ENCODE measurements at places on chromosomes 6 and 20. TPM values are rescaled to one million over a fixed set of nuclear protein-coding genes. Genes with fewer than 3 reads are reported as not detected.

GRCh38 chr6:158501360-158502262 is 58.3 kb upstream of the TMEM181 start:
- DNase-seq, result no peak

GRCh38 chr20:45926731-45927070 is 7.8 kb upstream of the PCIF1 start:
- no peak for DNase-seq

DNA sequence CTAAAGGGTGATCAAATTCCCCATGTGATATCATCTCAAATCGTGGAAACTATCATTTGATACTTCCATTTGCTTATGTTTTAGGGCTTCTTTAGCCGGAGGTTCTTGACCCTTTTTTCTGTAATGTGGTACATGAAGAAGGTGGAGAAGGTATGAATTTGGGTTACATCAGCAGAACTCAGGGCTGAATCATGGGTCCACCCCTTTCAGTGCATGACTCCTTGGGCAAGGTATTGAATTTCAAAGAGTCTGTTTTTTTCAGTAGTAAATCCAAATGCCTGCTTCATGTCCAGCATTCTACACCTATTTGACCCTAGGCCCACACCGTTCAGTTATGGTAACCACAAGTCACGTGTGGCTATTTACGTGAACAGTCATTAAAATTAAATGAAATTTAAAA is 30.6 kb upstream of the QKI start:
- no peak for DNase-seq

DNA sequence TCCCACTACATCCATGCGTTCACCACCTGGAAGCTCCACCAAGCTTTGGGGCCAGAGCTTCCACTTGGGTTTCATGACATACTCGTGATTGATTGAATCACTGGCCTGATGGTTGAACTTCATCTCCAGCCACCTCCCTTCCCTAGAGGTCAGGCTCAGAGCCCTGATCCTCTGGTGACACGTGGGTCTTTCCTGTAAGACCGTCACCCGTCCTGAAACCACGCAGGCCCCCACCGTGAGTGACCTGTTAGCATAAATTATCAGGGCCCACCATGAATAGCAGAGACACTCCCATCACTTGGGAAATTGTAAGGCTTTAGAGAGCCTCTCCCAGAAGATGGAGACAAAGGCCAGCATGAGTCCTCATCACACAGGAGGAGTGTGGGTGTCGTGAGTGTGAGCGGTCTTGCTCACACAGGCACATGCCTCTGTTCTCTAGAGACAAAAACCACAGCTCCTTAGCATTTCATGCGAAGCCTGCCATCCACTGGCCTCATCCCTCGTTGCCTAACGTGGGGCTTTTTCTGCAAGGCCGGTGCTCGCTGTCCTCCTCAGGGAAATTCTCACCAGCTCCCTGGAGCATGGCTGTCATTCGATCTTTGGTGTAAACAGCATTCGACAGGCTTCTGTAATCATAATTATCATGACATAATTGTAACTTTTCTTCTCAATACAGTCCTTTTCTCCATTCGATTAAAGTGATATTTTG is 65.1 kb upstream of the DUSP22 start:
- DNase-seq, result peak; percentile 61

DNA sequence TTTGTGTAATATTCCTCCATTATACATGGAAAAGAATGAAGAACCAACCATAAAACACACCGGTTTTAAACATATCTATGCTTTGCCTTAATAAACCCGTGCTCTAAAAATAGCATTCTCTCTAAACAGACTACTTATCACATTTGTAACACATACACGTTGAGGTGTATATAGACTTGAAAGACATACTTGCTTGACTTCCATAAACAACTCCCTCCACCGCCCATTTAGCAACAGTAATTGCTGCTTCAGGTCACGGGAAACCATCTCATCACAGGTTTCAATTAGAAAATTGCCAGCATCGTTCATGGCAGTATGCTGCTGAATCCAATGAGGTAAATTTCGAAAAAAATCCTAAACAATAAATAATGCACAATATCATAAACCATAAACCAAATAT is 174.0 kb downstream of the SYNE1 start:
- DNase-seq, result no peak

DNA sequence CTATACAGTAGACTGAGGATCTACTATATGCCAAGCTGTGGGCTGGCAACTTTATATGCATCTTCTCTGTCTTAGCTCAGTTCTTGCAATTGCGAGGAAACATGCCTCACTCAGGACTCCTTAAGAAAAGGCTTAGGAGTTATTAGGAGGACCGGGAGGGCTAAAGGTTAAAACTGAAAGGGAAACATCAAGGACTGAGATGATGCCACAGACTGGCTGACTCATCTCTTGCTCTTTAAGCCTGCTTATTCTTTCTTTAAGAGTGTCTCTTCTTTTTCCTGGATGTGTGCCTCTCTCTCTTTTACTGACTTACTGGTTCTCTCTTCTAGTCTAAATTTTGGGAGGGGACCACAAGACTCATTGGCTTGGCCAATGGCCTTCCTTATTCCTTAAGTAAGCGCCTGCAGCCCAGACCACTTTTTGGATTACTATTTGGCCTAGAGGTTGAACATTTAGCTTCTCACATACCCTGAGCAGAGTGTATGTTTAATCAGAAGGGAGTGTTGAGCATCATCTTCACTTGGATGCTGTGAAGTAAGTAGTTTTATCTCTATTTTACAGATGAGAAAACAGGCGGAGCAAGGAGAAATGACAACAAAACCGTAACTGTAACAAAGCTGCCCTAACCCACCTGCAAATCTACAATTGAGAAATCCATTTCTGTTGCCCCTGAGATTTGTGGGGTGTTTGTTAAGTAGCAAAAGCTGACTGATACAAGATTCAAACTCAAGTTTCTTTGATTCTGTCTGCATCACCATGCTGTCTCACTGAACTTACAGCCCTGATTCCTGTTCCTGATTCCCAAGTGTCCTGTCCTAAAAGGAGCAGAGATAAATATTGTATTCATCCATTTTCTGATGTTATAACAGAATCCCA is 7.2 kb upstream of the SDC4 start:
- peak; percentile 53 for DNase-seq

DNA sequence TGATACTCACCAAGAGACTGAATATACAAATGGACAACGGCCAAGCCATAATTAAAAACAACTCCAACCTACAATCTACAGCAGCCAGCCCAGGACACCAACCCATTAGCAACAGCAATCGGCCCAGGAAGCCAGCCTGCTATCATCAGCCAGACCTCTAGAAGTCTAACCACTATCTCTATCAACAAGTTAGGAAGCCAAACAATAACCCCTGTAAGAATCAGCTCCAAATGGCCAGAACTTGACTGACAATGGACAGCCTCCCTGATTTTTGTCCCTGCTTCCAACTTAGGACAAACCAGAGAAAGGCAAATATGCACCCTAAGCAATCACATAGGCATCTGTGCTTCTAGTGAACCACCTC is 511.8 kb upstream of the JARID2 start:
- DNase-seq, result no peak

DNA sequence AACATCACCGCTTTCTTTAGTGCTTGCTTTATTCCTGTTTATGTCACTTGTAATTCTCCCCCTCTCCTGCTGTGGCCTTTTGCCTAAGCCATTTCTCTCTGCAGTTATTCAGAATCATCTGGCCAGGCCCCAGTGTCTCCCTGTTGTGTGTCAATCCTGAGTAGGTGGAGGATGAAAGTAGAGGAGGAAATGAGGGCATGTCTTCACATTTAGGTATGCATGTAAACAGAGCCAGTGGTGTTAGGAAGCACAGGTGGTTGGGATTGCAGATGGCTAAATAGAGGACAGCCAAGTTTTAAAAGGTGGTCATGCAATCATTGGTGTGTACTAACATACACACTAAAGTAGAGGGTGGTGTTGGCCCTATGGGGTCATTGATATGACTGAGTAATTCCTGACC is 5.2 kb downstream of the PRSS35 start:
- DNase-seq, result no peak

DNA sequence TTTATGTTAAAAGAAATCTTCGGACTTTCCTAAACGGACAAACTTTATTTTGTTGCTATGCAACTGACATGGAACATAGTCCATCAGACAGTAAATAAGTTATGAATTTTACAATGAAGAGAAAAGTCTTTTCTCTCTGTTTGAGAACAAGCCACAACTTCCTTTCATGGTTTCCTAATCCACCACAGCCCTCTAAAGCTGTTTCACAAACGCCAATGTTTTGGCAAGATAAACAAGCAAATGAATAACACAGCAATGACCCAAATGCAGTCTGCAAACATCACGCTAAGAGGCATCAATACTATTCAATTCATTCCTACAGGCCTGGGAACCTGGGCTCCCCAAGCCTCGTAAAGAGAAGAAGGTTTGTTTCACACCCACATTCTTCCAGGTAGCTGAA is 60.4 kb downstream of the HAO1 start:
- DNase-seq, result no peak

- DNase-seq, result no peak
These were observed at the start of gene NKAIN4 for GRCh38 chr20:63254232-63254605. Gene NKAIN4 (minus strand): TSS chr20:63254463. CDS start chr20:63254450, 13 bp downstream.

DNA sequence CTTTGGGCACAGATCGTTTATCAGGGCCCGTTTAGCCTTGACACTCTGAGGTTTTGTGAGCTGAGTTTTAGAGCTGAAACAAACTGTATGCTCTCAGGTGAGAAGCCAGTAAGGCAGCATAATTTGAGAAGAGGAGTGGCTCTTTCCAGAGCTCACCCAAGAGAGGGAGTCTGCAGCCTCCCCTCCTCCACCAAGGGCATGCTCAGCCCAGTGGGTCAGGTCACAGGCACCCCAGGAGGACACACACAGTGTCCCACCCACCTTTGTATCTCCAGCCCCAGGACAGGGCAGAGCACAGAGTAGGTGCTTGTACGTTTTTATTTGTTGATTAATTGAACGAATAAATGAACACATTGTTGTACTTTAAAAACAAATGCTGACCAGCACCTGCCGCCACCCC is 3.4 kb downstream of the TSPO2 start:
- DNase-seq, result no peak

DNA sequence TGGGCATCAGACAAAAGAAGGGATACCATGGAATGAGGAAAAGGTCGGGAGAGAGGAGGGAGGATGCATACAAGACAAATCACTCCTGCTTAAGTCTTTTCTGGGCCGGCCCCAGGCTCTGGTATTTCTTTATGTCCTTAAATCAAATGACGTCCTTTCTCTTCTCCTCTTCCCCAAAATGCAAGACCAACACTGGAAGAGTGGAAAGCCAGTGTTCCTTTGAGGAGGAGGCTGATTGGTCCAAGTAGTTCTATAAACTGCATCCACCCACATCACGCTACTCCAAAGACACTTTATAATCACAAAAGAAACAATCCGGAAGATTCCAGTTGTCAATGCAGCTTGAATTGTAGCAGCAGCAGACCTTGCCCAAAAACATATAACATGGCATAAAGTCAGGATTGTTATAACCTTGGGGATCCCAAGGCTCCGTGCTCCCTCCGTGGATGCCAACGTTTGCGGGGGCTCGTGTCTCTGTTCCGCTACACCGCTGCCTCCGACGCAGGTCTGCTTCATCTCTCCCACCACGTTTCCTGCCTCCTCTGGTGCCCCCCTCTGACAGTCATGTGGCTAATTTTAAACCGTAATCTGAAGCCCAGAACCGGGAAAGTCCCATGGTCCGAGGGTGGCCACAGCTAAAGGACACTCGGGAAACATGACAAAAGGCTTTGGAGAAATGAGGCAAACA is 47.1 kb downstream of the MCUR1 start:
- peak; percentile 72 for DNase-seq

DNA sequence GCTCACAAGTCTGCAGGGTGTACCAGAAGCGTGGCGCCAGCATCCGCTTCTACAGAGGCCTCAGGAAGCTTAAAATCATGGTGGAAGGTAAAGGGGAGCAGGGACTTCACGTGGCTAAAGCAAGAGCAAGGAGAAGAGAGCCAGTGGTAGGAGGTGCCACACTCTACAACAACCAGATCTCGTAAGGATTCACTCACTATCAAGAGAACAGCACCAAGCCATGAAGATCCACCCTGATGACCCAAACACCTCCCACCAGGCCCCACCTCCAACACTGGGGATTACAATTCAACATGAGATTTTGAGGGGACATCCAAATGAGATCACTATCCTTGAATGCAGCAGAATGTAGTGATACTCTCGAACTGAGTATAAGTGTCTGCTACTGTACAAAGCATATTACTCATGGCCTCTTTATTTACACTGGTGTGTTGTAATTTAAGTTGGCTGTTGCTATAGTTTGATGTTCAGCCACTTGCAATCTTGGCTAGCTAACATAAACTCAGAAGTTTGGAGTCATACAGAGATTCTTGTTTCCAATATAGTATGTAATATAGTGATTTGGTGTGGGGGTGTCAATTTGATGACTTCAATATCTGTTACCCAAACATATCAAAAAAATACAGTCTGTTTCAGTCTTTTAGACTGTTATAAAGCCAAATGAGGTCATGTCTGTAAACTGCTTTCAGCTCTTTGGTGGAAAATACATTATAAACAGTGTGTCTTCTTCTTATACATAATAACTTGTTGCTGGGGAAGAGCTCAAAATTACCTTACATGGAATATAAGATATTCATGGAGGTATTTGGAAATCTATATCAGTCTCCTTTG is 39.4 kb upstream of the MYLIP start:
- no peak for DNase-seq

ARG1 gene
- total RNA-seq, result not detected

CDKAL1 gene
- 23.6 TPM for total RNA-seq

HDGFL1 gene
- total RNA-seq, result not detected

Measured in activated CD8-positive, alpha-beta T cell treated with anti-CD3 and anti-CD28 coated beads for 36 hours (primary cell).